ENCODE measurements at places on chromosomes 1 and 21.

DNA sequence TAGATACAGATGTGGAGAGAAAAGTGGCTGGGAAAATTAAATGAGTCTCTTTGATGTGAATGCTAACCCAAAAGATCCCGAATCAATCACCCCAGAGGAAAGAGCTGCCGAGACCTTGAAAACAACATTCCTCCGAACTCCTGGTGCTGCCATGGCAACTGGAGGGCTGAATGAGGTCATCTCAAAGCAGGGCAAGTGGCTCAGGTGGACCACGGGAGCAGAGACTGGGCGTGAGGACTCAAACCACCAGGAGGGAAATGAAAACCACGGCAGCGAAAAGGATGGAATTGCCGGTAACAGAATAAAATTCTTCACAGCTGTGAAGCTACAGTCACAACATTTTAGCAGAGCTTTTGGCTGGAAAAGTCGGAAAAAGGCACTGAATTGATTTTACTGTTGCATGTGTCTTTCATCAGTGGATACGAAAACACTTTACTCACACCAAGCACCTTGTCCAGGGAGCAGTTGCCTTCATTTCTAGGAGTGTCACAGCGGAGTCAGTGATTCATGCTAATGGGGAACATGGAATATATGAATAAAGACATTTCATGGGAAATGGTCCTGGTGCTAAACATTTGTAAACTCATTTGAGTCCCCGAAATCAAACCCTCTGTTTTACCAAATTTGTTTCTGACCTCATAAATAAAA lies 23.2 kb upstream of the BECN2 start:
- DNase-seq, result no peak

DNA sequence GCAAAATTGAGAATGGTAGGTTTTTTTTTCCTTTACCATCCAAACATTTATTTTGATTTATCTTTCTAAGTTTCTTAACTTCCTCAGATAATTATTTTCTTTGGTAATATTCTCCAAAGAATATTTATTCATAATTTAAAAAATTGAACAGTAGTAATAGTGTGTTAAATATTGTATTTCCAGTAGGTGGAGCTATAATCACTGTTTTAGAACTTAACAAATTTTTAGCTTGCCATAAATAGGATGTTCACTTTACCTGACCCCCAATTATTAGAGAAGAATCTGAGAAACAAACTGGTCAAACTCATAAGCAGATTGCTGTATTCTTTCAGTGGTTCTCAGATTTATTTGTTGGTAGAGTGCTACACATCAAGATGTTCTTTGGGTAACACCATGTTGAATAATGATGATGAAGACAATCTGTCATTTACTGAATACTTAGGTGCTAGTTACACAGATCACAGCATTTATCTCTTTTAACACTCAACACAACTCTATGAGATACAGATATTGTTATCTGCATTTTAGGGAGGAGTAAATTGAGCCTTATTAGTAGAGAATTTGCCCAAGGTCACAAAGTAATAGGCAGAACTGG lies 82.4 kb upstream of the GPR88 start:
- DNase-seq, result no peak

GRCh38 chr1:181318858-181319235 lies 164.5 kb upstream of the CACNA1E start:
- no peak for DNase-seq

DNA sequence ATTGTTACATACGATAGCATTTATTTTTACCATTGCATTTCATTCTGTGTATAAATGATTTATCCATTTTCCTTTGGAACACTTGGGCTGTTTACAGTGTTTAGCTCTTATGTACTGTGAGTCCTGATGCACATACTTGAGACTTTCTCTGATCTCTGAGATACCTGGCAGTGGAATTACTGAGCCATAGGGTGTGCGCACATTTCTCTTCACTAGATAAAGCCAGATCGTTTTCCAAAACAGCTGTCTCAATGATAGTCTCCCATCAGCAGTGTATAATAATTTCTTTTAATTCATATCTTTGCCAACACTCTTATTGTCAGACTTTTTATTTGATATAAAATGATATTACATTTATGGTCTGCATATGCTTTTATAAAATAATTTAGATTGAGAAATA lies 66.2 kb downstream of the VPS13D start:
- no peak for DNase-seq

DNA sequence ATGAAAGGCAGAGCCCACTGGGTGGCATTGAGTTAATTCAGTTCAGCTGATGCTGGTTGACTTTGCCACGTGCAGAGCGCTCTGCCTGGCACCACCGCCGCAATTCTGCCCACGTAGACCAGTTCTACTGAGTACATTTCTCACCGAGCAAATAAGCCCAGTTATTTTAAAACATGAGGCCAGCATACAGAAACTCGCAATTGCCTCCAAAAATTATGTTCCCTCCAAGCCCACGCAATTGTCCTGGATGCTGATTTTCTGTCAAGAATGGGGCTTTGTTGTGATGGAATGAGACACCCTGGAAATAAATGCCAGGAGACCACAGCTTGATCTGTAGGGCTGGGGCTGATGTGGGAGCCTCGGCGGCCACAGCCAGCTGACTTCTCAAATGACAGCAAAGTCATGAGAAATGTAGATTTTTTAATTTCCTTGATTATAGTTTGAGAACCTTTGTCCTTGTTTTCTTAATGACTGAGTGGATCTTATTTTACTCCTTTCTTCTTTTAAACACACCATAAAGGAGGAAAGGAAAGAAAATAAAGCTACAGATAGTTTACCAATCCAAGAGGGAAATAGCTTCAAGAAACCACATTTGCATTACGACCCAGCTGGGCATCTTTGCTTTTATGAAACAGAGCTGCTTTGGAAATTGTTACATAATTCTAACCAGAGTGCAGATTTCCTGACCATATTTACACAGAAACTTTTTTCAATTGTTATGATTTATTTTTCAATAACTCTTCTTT lies 11.6 kb upstream of the PARP1 start:
- no peak for DNase-seq

DNA sequence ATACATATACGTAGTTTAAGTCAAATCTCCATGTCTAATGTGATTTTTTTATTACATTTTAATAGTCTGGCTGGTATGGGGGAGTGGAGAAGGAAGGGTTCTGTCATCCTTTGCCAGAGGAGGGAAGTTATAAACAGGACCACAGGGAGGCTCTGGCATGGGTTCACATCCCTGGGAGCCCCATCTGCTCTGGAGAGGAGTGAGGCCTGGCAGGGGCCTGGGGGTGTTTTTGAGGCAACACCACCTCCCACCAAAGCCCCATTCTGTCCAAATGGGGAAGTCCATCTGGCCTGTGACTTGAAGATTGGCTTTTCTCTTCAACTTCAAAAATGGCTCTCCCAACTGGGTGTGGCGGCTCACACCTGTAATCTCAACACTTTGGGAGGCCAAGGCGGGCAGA lies 15.8 kb downstream of the DISP3 start:
- no peak for DNase-seq

All from T follicular helper cell (primary cell).